ENCODE measurements at places on chromosomes 16 and 17. TPM values are rescaled to one million over a fixed set of nuclear protein-coding genes. Genes with fewer than 3 reads are reported as not detected.

- DNase-seq: no peak
Observed at GRCh38 chr17:50564916-50565315, 4.4 kb downstream of the CACNA1G start.

The CD79B gene
- 1.1 TPM for total RNA-seq

The MRM3 gene
- total RNA-seq: 33.4 TPM

- no peak for DNase-seq
Observed at GRCh38 chr17:72167593-72167992, 46.8 kb downstream of the SOX9 start.

- no peak for DNase-seq
Observed at GRCh38 chr16:72753881-72754280, 294.0 kb downstream of the ZFHX3 start.

The GABARAP gene
- 471 TPM for total RNA-seq

GRCh38 chr17:77501101-77501566 lies 360.4 kb downstream of the SEC14L1 start:
- no peak for DNase-seq

GRCh38 chr16:29940656-29941055 lies 14.6 kb upstream of the KCTD13 start:
- DNase-seq: no peak

GRCh38 chr16:88732172-88732960 lies 26.1 kb downstream of the CTU2 start:
- no peak for DNase-seq

DNA sequence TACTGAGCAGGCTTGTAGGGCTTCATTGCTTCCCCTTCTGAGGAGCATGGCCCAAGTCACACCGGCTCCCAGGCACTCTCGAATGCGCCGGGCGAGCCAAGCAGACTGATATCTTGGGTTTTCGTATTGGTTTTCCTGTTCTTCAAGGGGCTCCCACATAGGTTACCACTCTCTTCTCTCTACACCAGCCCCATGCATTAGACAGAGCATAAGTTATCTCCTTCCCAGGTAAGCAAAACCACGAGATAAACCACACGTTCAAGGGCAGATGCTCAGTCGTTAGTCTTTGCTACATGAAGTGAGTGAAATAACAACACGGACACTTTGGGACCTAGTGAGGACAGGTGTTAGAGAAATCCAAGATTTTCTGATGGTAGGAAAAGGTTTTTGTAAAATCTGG lies 211.2 kb downstream of the ABCC12 start:
- no peak for DNase-seq

The GNAO1 gene
- total RNA-seq: 0.68 TPM

- no peak for DNase-seq
Observed at GRCh38 chr17:48800626-48801217, 16.3 kb downstream of the TTLL6 start.

- DNase-seq: no peak
Observed at GRCh38 chr16:49542391-49542891, 168.8 kb downstream of the C16orf78 start.

GRCh38 chr16:48384520-48385252 lies 527 bp downstream of the SIAH1 start:
- peak; percentile 21 for DNase-seq
